Neural progenitor cell (in vitro differentiated cells): ENCODE measurements at places on chromosomes 7 and 10.

DNA sequence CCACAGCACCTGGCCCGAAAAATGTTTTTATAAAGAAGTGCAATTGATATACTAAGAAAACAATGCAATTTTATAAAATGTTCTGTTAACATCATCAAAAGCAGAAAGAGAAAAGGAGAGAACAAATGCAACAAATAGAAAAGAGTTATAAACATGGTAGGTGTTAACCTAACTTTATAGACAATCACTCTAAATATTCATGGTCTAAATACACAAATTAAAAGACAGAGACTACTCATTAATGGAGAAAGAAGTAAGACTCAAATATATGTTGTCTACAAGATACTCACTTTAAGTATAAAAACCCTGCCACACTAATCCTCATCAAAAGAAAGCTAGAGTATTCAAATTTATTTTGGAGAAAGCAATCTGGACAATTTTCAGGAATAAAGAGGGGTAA, 425.3 kb upstream of the ANKRD30A start:
- DNase-seq, result no peak

- no peak for DNase-seq
Observed at GRCh38 chr7:2598154-2598823, 33.5 kb upstream of the TTYH3 start.

- DNase-seq, result no peak
Observed at GRCh38 chr10:129860396-129860795, 103.7 kb downstream of the EBF3 start.

GRCh38 chr10:6011558-6011957, 34.2 kb upstream of the IL15RA start:
- no peak for DNase-seq

- DNase-seq, result no peak
Observed at GRCh38 chr10:729213-729612, 39.7 kb upstream of the DIP2C start.
